ENCODE measurements at places on chromosomes 1 and 21.

GRCh38 chr1:21703318-21703963 lies 34.3 kb upstream of the RAP1GAP start:
- DNase-seq = peak; percentile 39

- DNase-seq = no peak
Measured at GRCh38 chr1:62092110-62092509, 102.5 kb upstream of the L1TD1 start.

DNA sequence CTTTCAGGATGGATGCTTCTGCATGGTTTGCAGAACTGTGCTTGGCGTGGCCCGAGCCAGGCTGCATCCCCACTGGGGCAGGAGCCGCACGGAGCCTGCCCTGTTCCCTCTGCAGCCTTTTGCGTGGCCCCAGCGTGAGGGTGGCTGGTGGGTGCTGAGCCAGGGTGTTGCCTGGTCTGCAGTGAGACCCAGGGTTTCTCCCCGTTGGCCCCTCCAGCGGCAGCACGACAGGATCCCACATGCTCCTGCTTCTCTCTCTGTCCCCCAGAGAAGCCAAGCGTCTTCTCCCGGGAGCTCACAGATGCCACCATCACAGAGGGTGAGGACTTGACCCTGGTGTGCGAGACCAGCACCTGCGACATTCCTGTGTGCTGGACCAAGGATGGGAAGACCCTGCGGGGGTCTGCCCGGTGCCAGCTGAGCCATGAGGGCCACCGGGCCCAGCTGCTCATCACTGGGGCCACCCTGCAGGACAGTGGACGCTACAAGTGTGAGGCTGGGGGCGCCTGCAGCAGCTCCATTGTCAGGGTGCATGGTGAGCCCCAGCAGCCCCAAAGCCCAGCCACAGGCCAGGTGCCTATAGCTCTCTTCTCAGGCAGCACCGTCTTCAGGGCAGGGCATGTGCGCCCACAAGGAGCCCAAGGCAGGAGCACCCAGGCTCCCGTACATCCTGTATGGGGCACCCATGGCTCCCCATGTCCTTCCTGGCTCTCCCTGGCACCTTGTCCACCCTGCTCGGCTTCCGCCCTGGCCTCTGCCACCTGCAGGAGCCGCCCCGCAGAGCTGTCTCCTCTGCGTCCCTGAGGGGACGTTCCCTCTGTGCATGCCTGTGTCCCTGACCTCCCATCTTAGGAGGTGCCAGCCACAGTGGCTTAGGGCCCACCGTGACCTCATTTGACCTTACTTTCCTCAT lies 78.9 kb downstream of the OBSCN start:
- DNase-seq = no peak

DNA sequence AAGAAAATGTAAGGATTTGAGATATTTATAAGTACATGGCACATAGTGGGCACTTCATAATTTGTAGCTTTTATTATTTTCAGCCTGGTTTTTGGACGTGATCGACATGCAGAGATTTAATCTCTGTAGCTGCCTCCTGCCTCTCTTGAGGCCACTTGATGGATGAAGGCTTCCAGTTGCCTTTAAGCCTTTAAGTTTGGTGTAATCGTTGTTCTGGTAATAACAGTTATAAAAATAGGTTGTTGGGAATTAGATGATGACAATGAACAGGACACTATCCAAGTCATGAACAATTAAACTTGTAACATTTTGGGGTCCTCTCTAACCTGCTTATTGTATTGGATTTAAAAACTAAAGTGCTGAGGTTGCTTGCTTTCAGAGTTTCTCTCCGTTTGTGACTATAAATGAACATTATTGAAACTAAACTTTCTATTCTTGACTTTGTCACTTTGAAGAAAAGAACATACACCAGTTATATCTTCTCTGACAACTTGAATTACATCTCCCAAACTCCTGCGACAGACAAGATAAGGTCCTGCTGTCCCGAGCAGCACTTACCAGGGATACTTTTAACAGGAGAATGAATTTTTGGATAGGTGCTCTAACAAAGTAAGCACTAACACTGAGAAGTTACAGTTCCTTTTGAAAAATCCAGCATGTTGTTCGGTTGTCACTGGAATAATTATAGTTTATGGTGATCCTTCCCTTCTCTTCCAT lies 295.0 kb downstream of the NFIA start:
- DNase-seq = no peak
